Omental fat pad (tissue), 4 donors: ENCODE measurements at places on chromosomes 5 and 9.

DNA sequence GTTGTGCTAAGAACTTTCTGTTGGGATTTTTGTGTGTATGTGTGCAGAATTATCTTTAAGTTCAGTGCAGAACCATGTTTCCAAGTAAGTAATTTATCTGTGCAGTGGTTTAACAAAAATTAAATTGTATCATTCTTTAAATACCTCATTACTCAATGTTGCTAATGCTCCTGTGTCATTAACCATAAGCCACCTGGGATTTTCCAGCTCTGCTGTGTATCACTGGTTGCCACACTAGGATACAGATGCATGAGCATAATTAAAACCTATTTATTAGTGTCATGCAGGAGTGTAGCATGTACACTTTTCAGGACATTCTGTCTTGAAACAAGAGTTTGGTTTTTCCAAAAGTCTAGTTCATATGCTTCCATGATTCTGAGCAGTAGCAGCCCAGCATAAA, 120.4 kb upstream of the PTGER4 start:
- no peak for DNase-seq

- no peak for DNase-seq
Measured at GRCh38 chr5:151164687-151165392, 7.3 kb upstream of the ANXA6 start.

GRCh38 chr5:32329395-32329834, 16.7 kb upstream of the MTMR12 start:
- DNase-seq = no peak

GRCh38 chr5:124823380-124823779, 76.9 kb upstream of the ZNF608 start:
- no peak for DNase-seq

DNA sequence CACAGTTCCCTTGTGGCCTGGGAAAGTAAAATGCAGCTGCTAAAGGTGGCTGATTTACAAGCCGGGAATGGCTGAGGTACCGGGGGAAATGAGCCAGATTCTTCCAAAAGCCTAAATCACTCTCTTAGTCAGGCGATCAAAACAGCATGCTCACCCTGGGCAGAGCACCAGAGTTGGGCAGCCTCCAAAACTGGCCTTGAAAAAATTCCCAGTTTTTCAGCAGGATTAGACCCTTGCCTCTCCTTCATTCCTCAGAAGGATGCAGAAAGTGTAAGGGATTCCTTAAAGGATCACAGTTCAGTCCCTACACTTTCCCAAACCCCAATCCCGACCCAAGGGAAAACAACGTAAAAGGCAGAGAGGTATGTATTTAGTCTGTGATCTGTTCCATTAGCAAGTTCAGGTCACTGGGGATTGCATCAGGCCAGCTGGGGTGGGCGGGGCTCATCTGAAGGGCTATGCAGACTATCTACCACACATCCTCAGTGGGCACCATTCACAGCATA, 16.9 kb downstream of the TMEM174 start:
- no peak for DNase-seq
